T-helper 9 cell (primary cell): ENCODE measurements at places on chromosomes 1 and 21.

GRCh38 chr1:93749894-93750301, 68.3 kb upstream of the BCAR3 start:
- DNase-seq, result no peak

DNA sequence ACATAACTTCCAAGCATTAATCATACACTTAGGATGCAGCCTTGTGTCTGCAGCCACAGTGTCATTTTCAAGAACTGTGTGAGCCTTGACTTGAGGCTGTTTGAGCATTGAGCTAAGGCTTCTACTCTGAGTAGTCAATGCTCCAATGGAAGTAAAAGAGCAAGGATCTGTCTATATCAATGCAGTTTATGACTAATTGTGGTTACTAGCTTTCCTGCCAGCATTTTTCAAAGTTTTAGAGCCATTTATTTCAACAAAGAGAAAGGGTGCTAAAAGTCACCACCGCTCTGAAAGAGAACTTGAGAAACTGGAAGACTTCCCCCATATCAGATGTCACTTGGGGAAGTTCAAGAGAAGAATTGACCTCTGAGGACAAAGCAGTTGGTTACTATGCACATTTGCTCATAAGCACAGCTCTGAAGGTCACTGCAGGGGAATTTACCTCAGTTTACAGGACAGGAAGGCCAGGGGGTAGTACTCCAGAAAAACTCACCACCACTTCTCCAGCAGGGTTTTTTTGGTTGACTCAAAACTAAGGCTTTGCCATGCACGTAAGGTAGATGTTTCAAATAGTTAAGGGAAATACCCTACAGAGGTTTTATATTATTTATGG, 24.5 kb upstream of the RGS1 start:
- DNase-seq, result no peak

GRCh38 chr21:44494956-44495355, 39.6 kb downstream of the LRRC3 start:
- no peak for DNase-seq

DNA sequence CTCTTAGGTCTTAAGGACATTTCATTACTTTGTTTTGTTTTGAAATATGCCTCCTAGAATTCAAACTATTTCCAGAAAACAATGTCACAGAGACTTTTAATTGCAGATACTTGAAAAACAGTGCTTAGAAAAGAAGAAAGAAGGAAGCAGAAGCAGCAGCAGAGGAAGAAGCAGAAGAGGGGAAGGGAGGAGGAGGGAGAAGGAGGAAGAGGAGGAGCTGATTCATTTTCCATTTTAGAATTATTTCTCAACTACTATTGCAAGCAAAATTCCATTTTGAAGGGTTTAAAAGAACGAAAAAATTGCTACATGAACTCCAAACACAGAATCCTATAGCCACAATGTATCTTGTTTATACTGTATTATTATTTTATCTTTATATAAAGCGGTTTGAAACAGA, 13.9 kb downstream of the RC3H1 start:
- DNase-seq, result no peak

- DNase-seq, result no peak
Observed at GRCh38 chr21:26195708-26196107, 25.1 kb upstream of the APP start.

GRCh38 chr1:245872475-245872874, 634.6 kb downstream of the SMYD3 start:
- DNase-seq, result no peak

- no peak for DNase-seq
Observed at GRCh38 chr1:41681331-41682098, 197.0 kb upstream of the EDN2 start.

DNA sequence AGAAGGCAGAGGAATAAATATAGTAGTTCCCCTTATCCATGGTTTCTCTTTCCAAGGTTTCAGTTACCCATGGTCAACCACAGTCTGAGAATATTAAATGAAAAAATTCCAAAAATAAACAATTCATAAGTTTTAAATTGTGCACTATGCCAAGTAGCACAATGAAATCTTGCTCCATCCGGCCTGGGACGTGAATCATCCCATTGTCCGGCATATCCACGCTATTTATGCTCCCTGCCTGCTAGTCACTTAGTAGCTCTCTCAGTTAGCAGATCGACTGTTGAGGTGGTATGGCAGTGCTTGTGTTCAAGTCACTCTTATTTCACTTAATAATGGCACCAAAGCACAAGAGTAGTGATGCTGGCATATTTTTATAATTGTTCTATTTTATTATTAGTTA, 58.6 kb upstream of the ARHGAP29 start:
- no peak for DNase-seq

- no peak for DNase-seq
Observed at GRCh38 chr1:184820218-184820750, 65.6 kb upstream of the EDEM3 start.

- DNase-seq, result no peak
Observed at GRCh38 chr1:98403963-98404480, 257.5 kb upstream of the SNX7 start.

DNA sequence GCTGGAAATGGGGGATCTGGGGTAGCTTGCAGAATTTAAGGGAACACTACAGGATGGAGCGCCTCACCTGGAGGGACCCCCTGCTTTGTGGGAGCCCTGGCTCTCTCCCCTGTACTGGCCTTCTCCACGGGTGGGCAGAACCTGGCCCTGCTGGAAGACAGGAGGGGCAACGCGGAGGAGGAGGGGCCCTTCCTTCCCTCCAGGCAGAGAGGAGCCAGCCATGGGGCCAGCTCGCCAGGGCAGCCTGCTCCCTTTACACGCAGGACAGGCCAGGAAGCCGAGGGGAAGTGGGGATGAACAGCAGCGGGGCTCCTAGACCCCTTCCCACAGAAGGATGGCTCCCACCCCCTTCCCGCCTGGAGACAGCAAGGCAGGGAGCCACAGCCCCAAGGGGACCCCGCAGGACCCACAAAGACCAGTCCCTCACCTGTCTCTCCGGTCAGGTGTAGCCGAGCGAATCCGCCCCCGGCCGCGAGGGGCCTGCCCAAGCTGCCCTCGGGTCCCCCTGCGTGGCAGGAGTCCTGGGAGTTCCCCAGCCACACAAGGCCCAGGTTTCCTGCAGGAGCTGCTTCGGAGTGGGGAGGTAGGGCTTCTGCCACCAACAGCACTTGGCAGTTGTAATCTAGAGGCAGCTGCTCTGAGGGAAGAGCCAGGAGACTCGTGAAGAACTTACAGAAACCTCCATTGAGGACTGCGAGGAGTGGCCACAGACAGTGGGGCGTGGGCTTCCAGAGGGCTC, 1.6 kb upstream of the SLC19A1 start:
- no peak for DNase-seq

GRCh38 chr1:42479621-42480020, 16.5 kb downstream of the CCDC30 start:
- no peak for DNase-seq

- no peak for DNase-seq
Observed at GRCh38 chr1:93427656-93428055, 20.3 kb upstream of the FNBP1L start.

DNA sequence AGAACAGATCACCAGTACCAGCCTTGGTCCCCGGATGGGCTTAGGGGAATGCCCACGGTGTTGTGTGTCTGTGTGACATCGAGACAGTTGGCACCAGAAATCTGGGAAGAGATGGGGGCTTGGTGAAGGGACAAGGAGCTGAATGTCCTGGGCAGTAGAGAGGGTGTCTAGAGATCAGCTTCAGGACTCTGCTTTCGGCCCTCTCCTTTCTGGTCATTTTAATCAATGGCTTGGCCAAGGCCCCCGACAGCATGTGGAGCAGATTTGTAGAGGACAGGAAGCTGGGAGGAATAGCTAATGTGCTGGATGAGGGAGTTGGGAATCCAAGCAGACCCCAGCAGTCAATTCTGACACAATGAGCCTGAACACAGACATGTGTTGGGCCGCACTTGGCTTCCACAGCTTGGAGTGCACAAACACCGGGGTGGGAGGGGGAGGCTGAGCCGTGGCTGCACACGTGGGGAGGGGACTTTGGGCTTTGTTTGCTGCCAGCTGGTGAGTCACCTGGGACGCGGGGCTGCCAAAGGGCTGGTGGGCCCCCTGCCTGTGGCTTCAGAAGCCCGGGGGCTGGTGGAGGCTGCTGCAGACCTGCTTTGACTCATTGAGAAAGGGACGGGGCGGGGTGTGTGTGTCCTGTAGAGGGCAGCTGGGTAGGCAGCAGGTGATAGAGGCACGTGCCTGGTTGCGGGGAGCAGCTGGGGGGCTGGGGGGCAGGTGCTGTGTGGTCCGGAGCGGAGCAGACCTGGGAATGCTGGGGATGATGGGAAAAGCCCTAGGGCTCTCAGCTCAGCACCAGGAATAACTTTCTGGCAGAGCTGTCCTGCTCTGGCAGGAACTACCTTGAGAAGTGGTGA, 20.9 kb downstream of the SLC1A7 start:
- no peak for DNase-seq

- no peak for DNase-seq
Observed at GRCh38 chr1:158329733-158330132, 1.6 kb downstream of the CD1B start.

GRCh38 chr1:22815421-22816066, 104.9 kb downstream of the EPHB2 start:
- DNase-seq, result no peak

- DNase-seq, result no peak
Observed at GRCh38 chr1:116131866-116132605, 20.8 kb downstream of the MAB21L3 start.

DNA sequence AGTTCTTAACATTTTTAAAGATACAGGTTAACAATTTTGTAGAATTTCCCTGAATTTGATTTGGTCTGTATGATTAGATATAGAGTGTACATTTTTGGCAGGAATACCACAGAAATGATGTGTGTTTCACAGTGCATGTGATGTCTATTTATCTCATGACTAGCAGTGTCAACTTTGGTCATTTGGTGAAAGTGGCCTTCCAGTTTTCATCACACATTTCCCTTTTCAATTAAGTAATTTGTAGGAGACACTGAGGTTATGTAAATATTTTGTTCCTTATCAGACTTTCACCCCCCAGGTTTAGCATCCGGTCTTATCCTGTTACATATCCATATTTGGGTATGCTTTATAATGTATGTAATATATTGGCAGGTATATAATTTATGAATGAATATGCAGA, 41.8 kb downstream of the MAP3K7CL start:
- DNase-seq, result no peak

GRCh38 chr1:44546403-44547053, 127.8 kb downstream of the TMEM53 start:
- DNase-seq, result no peak

GRCh38 chr1:8070381-8070811, 44.3 kb upstream of the ERRFI1 start:
- DNase-seq, result no peak

DNA sequence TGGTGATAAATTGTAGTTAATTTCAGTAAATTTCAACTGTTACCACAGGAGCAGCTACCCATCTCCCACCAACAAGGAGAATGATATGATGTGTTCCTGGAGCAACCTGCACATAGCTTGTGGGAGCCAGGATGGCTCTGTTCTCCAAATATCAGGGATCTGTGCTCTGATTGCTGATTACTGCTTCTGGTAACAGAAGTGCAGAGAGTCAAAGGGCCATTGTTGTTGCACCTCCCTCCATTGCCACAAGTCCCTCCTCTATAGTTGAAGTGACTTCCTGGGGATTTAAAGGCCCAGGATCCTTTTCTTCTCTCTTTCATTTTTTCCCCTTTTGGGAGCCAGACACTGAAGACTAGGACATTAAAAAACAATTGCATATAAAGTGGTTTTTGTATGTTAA, 51.6 kb upstream of the HPDL start:
- DNase-seq, result no peak

DNA sequence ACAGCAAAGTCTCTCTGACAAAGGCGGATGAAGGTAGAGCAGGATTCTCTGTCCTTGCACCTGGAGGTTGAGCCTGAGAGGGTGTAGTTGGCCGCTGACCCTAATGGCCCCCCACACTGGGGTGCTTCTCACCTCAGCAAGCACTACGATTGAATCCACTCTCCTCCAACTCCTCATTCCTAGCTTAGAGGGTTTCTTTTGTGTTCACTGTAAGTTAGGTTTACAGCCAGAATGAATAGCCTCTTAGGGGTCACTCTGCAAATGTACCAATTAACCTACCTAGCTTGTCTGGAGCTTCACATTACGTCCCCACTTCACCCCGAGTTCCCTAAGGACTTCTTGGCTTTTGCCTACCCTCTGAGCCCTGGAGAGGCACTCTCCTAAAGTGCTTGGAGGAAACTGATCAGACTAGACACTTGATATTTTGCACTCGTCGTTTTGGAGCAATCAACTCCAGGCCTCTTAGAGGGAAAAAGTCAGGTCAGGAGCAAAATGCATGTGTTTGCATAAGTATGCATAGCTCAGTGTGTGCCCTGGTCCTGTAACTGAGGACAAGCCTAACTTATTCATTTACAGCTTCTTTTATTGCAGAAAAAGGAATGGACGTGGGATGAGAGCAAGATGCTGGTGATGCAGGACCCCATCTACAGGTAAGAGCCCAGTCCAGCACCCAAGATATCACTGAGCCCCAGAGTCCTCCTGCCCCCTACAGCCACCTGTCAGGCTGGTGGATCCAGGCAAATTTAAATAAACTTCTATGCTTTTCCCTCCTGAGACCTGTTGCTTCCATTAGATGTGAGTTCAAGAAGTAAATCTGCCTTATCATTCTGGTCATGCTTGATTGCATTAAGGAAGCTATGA, 76.4 kb downstream of the SPATA46 start:
- DNase-seq, result no peak

GRCh38 chr1:28986306-28986910, 72.0 kb downstream of the EPB41 start:
- DNase-seq, result no peak

DNA sequence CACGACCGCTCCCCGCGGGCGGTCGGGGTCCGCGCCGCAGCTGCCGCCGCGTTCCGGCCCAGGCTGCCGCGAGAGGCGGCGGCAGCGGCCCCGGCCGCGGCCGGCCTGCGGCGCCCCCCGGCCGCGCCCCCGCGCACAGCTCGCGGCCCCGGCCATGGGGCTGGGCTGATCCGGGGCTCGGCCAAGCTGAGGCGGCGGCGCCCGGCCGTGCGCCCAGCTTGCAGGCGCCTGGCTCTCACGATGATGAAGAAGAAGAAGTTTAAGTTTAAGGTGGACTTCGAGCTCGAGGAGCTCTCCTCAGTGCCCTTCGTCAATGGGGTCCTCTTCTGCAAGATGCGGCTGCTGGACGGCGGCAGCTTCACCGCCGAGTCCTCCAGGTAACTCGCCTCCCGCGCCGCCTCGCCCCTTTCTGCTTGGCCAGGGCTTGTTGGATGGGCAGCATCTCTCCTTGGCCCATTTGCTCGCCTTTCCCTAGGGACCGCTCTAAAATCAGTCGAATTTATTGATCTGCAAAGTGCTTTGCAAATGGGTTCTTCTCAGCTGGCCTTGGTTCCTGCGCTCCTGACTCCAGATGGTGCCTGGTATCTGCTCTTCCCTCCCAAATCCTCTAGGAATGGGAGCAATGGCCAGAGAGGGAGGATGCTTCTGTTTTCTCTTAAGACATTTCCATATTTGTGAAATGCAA, 431 bp downstream of the EEIG2 start:
- peak; percentile 11 for DNase-seq

DNA sequence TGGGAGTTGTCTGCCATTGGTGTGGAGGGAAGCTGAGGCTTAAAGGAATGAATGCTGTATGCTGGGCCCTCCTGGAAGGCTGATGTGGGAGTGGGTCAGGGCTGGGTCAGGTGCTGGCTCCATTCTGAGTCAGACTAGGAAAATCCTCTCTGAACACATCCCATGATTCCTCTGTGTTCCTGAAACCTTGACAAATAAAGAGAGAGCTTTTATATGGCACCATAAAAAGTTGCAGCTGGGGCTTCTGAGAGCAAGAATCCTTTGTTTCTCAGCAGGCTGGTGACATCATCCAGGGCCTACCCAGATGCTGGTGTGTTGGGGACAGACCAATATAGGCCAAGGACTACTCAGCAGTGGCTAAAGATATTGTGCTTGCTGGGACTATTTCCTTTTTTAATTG, 27.8 kb upstream of the NFASC start:
- DNase-seq, result no peak

- no peak for DNase-seq
Observed at GRCh38 chr1:79259390-79260336, 253.1 kb upstream of the ADGRL4 start.
